Stomach (tissue), 19 donors: ENCODE measurements at places on chromosomes 5 and 9.
A peak's percentile ranks its signal among the peaks of the same experiment; 100 is the strongest.

GRCh38 chr9:78863531-78863930, 566.6 kb downstream of the PSAT1 start:
- no peak for DNase-seq

DNA sequence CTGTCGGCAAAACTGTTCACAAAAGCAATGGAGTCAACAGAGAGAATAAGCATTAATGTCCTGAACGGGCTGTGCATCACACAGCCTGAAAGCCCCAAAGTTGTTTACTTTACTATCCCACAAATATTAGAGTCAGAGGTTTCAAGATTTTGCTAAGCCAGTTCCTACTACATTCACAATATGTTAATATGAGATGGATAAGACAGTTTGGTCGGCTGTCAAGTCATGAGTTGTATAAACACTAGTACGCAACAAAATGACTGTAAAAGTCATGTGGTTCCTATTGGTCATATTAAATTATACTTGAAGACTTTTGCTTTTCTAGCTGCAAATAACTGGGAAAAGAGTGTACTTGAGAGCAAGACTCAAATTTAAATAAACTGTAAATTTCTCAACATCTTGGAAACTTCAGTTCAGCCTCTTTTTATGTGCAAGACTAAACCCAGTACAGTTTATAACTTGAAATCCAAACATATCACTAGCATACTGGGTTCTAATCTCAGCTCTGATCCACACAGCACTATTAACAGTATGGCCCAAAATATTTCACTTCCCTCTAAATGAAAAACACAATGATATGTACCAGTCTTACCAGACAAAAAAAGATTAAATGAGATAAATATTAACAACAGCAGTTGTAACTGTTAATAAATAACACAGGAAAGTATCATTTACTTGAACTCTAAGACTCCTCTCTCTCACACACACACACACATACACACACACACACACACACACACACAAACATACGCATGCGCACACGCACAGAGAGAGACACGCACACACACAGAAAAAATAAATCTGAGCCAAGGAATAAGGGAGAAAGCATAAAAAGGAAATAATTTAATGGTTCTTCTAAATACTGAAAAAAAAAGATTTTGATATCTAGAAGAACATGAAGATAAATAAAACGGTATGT, 33.1 kb downstream of the FANCC start:
- DNase-seq: peak; percentile 42

- DNase-seq: peak; percentile 46
These were observed 15.7 kb downstream of the LVRN start for GRCh38 chr5:115977988-115978387.

DNA sequence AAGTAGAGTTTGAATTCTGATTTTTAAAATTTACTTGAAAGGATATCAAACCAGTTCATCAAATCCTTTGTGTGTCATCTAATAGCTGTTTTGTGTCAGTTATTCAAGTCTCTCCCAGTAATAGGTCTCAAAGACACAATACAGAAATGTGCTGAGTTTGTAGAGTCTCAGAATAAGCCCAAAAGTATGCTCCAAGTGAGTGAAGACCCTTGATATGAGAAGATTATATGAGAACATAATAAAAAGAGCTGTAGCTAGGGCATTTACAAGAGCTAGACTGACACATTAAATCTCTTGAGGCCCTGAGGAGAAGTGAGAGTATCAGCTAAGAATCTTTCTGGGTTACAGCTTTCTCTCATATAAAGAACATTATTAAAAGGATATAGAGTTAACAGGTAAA, 721.0 kb upstream of the ARRDC3 start:
- DNase-seq: no peak

GRCh38 chr9:99637641-99638040, 184.0 kb upstream of the NR4A3 start:
- DNase-seq: no peak

GRCh38 chr5:172707285-172708182, 63.5 kb downstream of the DUSP1 start:
- peak; percentile 80 for DNase-seq

DNA sequence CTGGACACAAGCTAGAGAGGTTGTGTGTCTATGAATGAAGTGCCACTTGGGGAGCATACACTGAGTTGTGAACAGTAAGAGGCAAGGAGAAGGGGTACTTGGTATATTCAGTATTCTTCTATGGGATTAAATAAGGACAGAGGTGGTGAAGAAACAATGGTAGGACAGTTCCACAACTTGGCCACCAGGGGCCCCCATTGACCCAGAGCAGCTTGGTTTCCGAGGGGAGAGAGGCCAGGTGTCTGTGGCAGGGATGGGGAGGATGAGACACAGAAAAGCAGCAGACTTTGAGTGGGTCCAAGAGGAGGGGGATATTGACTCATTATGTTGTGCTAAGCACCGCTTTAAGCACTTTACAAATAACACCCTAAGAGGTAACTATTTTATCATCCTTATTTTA, 220.6 kb downstream of the MELK start:
- no peak for DNase-seq

DNA sequence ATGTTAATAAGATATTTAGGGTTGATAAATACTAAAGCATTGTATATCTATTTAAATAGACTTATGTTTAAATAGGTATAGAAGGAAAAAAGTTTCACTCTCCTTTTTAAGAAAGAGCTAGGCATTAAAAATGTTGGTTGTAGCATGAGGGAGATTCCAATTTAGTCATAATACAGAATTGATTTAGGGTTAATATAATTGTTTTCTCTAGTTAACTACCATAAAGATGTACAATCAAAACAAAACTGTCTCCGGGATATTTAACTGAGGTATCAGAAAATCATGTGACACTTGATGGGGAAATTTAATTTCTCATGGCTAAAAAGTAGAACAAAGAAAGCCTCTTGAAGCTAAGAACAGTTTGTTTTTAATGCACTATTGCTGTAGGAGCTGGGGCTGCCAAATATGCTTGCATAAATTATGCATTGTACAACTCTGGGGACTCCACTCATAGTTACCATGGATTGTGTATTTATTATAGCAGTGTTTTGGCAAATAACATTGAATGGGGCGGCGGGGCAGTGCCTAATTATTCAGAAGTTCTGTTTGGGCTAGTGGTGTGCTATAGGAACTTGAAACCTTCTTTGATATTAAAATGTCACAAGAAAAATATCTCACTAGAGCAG, 44.2 kb downstream of the SMC2 start:
- no peak for DNase-seq

GRCh38 chr5:55668356-55668755, 43.8 kb downstream of the SLC38A9 start:
- DNase-seq: peak; percentile 59

- no peak for DNase-seq
These were observed 174.1 kb downstream of the SNX18 start for GRCh38 chr5:54691656-54692055.

- peak; percentile 62 for DNase-seq
These were observed 78.9 kb downstream of the ALDH7A1 start for GRCh38 chr5:126516133-126516532.

GRCh38 chr9:108815156-108815555, 40.6 kb downstream of the ACTL7B start:
- DNase-seq: no peak

DNA sequence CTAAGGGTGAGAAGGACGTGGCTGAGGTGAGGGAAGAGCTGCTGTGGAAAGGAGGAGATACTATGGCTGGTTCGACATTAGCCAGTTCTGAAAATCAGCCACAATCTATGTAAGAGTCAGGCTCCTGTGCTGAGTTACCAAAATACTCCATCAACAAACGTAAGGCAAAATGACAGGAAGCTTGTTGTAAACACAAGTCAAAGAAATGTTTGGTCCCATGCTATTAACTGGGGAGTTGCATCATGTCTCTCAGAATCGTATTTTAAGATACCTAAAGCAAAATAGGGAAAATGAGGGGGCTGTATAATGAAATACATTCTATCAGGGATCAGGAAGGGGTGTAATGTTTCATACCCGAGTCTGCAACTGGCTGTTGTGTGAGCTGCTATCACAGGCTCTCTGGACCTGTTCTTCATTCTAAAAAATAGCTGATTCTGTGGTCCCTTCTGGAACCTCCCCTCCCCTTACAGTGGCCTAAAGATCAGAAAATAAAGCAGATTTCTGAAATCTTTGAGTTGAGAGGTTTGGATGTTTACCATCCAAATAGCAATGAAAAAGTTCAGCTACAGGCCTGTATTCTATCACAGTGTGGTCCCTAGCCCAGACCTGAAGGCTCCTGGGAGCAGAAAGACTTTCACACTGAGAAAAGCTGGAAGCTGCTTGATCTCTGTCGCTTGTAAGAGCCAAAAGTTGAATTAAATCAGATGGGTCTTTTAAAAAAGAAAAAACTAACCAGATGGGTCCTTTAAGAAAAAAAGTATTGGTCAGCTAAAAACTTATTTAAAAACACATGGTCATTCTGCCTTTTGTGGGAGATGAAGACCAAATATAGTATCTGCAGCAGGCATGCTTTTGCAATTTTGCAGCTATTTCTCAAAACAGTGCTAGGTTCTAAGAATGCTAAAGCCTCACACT, 97.8 kb upstream of the SMC5 start:
- DNase-seq: no peak

DNA sequence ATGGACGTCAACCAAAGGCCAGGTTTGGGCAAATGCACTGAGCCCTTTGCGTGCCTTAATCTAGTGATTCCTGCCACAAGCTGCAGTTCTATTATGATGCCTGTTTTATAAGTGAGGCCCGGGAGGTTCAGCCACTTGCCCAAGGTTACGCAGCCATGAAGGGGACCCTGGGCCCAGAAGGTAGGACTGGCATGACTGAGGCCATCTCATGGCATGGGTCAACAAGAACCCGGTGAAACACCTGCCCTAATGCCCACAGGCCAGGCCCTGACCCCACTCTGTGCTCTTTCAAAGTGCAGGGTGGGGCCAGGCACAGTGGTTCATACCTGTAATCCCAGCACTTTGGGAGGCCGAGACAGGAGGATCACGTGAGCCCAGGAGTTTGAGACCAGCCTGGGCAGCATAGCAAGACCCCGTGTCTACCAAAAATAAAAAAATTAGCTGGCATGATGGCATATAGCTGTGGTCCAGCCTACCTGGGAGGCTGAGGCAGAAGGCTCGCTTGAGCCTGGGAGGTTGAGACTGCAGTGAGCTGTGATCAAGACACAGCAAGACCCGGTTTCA, 8.6 kb downstream of the NINJ1 start:
- DNase-seq: no peak

DNA sequence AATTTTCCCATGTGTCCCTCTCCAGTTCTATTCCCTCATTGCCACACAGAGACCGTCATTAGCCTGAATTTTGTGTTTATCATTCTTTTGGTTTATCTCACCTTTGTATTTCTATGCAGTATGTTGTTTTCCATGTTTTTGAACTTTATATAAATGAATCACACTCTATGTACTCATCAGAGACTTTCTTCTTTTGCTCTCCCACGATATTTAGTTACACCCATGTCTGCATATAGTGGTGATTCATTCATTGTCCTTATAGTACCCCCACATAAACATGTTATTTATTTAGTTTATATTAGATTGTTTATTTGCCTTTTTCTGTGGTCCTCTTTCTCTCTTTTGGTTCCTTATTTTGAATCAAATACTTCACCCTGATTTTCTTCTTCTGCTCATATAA, 199.7 kb downstream of the FSTL4 start:
- DNase-seq: no peak
